NCI-H1092 treated with DMSO at 0.1 percent for 48 hours (cell line): ENCODE measurements at places on chromosomes 1 and 21.

- no peak for DNase-seq
These were observed 112.9 kb downstream of the APP start for GRCh38 chr21:26057477-26058170.

DNA sequence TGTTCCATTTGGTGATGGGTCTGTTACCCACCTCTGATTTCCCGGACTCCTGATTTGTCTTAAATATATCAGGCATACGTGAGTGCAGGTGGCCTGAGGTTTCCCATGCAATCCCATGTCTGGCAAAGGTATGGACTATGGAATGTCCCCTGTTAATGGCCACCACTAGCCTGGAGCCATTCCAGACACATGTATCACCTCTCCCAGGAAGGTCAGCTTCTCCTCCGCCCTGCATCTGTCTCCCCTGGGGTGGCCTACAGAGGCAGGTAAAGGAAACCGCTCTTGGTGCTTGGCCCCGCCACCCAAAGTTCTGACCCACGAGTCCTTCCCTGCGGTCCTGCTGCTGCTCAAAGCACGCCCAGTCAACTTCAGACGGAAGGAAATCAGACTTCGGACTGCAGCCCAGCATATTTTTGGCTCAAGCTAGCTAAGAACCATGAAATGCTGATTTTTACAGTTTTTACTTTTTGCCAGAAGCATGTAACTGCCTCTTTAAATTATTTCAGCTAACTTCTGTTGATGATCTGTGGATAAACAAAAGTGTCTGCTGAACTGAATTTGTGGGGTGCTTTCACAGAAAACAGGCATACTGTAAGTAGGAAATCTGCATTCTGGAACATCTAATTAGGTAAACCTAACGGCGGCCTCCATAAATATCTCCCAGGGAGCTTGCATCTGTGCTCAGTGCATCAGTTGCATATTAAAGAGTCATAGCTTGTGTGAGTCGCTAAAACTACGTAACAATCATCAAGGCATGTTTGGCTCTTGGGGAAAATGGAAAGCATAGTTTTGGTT is 105.9 kb downstream of the PCP4 start:
- DNase-seq, result no peak

DNA sequence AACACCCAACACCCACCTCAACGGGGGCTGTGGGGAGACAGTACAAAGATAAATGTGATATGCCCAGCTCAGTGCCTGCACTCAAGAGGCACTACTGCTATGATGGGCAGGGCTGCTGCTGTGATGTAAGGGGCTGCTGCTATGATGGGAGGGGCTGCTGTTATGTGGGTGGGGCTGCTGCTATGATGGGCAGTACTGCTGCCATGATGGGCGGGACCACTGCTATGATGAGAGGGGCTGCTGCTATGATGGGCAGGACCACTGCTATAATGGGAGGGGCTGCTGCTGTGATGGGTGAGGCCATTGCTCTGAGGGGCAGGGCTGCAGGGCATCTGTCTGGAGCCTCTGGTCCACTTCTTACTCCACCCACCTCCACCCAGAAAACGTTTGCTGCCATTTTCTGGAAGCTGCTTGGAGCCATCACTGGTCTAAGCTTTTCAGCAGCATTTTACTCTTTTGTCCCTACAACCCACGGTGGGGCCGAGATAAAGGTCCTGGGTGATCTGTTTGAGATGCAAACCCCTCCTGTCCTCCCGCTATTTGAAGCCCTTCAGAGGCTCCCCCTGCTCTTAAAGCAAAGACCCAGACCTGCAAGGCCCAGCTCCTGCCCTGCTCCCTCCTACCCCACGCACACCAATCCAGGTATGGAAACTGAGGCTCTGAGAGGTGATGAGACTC is 656.9 kb downstream of the PTPRU start:
- no peak for DNase-seq

DNA sequence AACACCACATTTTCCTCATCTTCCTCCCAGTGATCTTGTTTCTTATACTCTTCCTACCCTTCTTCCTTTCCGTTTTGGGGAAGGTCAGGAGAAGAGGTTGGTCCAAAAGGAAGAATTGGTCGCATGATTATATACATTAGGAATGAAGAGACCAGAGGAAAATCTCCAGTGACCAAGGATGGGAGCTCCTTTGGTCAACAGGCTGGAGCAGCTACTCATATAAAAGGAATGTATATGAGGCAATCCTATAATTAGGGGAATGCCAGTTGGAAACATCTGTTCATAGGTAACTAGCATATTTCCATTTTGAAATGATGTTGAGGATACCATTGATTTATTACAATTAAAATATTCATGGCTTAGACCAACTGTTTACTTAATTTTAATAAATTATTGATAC is 114.5 kb downstream of the LRRC40 start:
- DNase-seq, result no peak

GRCh38 chr1:243945727-243946126 is 95.7 kb upstream of the AKT3 start:
- no peak for DNase-seq

DNA sequence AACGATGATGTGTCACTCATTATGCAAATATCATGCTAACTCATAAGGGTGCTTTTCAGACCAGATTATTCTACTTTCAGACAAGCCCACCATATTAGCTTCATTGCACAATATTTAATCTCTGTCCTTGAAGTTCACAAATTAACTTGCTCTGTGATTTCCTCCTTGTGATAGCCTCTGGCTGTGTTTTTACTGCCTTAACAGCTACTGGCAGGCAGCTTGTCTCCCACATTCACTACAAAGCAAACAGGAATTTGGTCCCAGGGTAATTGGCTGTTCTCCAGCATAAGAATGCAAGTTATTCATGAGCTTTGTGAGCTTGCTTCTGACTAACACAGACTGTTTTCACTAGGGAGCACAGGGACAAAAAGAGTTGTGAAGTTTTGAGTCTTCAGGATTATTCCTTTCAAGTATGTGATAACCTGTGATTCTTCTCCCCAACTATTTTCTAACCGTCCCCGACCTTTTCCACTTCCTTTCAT is 87.9 kb upstream of the HMCN1 start:
- DNase-seq, result peak; percentile 69

- no peak for DNase-seq
These were observed 26.3 kb downstream of the ZBTB17 start for GRCh38 chr1:15949453-15950245.

GRCh38 chr1:191074881-191075280 is 597.2 kb upstream of the BRINP3 start:
- DNase-seq, result no peak

DNA sequence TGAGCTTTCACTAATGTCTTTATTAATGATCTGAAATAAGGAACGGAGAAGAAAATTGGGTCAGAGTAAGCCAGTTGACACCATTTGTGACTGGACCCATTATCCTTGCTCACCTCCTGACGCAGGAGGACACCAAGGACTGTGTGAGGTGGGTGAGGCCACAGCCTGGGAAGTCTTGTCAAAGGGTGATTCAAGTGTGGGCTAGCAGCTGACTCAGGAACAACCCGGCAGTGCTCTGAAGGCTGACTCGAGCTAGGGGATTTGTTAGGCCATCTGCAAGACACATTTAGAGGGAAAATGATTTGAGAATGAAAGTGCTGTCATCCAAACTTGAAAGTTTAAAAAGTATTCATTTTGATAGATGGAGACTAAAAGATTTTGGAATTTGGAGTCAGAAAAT is 21.2 kb downstream of the PRRX1 start:
- DNase-seq, result no peak

DNA sequence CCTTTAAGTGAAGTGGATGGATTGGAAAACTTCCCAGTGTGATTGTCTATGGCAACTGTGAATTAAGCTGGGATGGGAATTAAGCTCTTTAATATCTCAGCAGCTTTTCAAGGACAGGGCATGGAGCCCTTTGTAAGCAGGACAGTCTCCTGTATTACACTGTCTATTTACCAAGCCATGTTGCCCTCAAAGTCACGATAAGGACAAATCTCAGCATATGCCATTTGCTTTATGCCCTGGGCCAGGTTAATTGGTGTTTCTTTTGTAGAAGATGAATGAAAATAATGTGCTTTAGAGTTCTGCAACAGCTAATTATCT is 17.6 kb downstream of the UTP25 start:
- DNase-seq, result peak; percentile 98
